ENCODE measurements at places on chromosomes 4 and X.

GRCh38 chr4:17546222-17546621, 30.8 kb upstream of the LAP3 start:
- DNase-seq, result no peak

GRCh38 chr4:13261486-13262257, 222.5 kb downstream of the RAB28 start:
- DNase-seq, result no peak

DNA sequence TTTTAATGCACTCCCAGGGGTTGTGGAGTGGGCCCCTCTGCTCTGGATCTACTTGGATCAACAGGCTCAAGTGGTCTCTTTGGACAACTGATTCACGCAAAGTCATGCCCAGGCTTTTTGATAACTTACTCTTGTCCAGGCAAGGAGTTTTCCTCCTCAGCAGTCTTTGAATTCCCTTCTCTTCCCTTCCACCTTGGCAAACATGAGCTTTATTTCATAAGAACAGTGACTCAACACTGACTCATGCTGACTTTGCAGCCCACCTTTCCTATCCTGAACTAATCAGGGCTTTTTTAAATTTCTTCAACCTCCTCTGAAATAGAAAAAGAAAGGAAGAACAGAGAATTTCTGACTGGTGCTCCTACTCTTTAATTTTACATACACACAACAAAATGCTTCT, 132.1 kb upstream of the LDB2 start:
- no peak for DNase-seq

DNA sequence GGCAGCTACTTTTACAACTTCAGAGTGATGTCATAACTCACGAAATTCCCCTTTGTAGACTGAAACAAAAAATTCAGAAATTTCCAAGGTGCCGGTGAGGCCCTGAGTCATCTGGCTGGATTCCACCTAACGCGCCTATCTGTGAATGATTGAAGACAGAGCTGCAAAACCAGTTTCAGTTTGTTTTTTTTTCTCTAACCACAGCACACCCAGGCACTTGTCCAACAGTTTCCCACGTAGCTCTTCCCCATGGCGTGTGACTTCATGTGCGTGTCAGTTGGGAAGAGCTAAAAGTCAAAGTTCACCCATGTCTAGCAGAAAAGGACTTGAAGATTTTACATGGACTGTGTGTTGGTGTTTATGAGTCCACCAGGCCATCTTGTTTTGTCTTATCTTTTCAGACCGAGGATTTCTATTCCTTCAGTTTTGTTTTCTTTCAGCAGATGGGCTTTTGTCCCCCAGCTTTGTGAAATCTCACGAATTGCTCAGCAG, 16.4 kb downstream of the TCEANC start:
- no peak for DNase-seq

GRCh38 chr4:154822775-154823174, 41.7 kb downstream of the RBM46 start:
- DNase-seq, result no peak

DNA sequence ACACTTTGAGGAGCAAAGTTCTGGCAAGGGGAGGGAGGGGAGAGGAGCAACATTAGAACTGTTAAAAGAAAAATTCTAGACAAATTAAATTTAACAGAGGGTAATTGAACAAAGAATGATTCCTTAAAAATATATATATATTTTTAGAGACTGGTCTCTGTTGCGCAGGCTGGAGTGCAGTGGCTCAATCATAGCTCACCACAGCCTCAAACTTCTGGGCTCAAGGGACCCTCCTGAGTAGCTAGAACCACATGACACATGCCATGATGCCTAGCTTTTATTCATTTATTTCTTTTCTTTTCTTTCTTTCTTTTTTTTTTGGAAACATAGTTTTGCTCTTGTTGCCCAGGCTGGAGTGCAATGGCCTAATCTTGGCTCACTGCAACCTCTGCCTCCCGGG, 19.1 kb upstream of the SPINK2 start:
- no peak for DNase-seq

DNA sequence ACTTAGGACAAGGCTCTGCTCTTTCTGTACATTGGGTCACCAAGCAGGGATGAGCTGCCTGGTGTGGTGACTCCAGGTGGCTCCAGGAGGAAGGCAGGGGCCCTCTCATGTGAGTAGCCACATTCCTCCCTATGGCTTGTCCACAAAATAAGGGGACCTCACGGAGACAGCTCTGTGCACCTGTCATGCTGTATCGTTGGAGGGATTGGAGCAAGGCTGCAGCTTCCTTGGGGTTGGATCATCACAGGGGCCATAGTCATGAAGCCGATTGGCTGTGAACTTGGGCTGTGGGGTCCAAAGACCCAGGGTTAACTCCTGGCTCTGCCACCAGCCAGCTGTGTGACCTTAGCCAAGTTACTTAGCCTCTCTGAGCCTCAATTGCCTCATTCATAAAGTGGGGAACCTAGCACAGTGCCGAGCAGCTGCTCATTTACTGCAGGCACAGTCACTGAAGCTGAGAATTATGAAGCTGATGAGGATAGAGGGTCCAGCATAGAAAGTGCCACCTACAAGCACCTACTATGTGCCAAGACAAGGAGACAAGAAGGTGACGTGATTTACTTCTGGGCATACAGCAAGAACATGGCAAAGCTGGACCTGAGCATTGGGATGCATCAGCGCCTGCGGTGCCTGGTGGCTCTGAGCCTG, 11.8 kb upstream of the KIAA0232 start:
- DNase-seq, result no peak

GRCh38 chr4:101417046-101417445, 69.7 kb upstream of the PPP3CA start:
- DNase-seq, result no peak

DNA sequence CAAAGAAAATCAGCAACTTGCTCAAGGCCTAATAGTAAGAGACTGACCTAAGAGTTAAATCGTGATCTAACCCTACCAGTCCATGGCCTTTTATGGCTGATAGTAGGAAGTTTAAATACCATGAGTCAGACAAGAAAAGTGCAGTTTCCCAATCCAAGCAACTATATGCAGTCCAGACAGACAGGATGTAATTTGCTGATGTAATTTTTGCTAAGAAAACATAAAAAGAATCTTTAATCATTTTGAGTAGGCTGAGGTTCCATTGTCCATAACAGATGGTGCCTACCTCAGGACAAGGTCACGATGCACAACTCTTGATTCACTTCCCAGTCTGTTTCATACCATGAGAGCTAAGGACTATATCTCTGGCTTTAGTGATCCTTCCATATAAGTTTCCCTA, 317.5 kb upstream of the GRIA3 start:
- no peak for DNase-seq

DNA sequence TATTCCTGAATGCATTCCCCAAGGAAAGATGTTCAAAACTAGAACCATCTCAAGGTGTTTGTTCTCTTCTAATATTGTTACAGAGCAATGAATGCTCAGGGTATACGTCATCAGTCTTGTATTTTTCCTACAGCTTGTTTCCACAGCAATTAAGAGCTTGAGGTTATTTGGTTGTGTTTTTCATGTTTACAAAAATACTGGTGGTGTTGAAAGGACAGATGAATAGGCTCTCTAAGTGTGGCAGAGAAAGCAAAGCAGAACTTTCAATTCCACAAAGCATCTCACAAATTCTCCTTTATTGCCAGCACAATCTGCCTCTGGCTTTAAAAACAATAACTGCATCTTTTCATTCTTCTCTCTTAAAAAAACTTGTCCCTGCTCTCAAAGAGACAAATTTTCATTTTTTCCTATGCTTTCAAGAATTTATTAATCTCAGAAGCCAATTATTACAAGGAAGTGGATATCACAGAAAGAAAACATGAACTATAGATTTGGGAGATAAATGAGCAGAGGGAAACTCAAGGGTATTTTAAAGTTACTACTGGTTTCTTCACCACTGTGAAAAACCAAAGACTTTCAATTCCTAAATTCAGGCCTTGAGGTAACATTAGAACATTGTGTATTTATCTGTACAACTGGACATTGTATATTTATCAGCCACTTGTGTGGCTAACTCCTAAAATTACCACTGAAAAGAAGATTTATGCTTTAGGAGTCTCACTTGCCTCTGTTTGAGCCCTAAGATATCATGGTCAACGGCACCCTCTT, 49.2 kb downstream of the DDX53 start:
- DNase-seq, result no peak

DNA sequence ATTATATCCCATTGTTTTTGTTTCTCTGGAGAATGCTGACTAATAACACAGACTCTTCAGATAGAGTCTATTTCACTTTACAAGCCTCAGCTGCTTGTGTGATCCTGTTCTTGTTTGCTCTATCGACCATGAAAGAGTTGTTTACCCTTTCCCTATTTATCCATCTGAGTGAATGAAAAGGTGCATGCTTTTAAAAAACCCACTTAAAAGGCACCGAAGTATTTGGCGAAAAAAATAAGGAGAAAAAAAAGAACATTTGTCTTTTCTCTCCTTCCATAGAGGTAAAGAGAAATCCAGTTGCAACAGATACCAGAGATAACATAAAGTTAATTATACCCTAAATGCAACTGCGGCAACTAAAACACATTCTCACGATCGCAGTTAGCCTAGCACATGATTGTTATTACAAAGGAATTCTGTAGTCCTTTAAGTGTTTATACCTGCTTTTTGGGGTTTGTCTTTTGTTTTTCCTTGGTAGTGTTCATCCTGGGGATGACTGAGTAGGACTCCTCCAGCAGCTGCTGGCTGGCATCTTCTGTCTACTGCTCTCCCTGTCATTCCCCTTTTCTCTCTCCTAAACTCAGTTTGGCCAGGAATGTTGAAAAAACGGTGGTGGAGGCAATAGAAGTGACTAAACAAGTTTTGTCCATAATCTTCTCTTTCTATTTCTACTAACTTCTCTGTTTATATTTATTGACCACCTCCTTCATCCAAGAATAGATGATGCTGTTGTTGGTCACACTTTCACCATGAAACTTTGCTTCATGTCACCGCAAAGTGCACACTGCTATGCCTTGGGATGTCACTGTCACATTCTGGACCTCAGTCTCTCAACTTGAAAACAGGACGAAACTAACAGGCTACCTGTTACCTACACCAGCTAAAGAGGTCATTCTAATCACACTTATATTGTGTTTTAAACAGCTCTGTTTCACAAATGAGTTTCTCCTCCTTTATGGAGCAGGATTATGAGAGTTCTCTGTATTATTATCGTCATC, 41.9 kb upstream of the FRAS1 start:
- no peak for DNase-seq

- DNase-seq, result no peak
These were observed 2.9 kb downstream of the CLOCK start for GRCh38 chr4:55543858-55544257.

DNA sequence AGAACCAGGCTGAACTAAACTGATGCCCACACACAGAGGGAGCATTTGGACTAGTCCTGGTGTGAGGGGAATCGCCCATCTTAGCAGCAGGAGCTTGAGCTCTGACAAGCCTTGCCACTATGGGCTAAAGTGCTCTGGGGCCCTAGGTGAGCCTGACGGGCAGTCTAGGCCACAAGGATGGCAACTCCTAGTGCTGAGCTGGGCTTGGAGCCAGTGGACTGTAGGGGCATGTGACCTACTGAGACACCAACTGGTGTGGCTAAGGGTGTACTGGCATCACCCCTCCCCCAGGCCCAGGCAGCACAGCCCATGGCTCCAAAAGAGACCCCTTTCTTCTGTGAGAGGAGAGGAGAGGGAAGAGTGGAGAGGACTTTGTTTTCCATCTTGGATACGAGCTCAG, 14.5 kb downstream of the CENPU start:
- no peak for DNase-seq

GRCh38 chr4:61468024-61468720, 268.0 kb downstream of the ADGRL3 start:
- DNase-seq, result no peak

- DNase-seq, result no peak
These were observed 654.7 kb upstream of the IGFBP7 start for GRCh38 chr4:57764856-57765255.

- DNase-seq, result no peak
These were observed 80.1 kb upstream of the MXRA5 start for GRCh38 chrX:3426552-3426951.

GRCh38 chr4:114780205-114780604, 181.6 kb downstream of the UGT8 start:
- DNase-seq, result no peak

GRCh38 chr4:81343046-81343445, 128.0 kb upstream of the PRKG2 start:
- no peak for DNase-seq

GRCh38 chrX:138745196-138745595, 33.7 kb upstream of the FGF13 start:
- peak; percentile 14 for DNase-seq

DNA sequence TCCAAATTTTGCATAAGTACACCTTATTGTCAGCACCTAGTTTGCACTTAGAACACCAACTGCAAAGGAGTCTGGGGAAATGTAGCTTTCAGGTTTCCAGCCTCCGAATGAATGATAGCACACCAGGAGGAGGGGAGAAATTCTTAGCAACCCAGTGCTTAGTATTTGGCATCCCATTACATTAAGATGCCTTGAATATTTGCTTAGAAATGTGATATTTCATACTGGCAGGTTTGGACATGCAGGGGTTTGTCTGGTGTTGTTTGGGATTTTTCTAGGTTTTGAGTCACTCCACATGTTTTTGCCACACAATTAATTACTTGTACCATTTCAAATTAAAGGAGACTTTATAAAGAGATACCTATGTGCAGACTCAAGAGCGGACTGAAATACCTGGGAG, 60.3 kb upstream of the CAMK2D start:
- no peak for DNase-seq

GRCh38 chrX:79369871-79370270, 2.7 kb upstream of the ITM2A start:
- no peak for DNase-seq

DNA sequence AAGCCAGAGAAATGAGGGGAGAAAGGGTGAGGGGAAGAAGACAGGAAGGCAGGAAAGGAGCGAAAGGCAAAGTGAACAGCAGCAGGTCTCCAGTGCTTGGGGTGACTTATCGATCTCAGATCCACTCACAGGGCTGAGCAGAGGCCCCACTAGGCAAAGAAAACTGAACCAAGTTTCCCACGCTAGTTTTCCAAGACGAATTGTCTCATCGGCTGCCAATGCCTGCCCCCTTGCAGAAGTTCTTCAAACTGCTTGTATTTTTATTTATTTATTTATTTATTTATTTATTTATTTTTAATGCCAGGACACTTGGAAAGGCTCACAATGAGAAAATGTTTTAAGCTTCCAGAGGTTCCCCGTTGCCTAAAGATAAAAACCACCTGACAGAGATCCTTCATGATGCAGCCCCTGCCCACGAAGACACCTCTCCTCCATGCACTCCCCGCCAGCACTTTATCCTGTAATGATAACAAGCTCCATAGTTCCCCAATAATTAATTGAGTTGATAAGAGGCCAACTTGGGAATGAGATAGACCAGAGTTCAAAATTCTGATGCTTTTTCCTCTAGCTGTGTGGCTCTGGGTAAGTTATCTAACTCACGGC, 43.2 kb downstream of the QDPR start:
- peak; percentile 44 for DNase-seq

- no peak for DNase-seq
These were observed 23.2 kb upstream of the SORCS2 start for GRCh38 chr4:7169134-7169533.

DNA sequence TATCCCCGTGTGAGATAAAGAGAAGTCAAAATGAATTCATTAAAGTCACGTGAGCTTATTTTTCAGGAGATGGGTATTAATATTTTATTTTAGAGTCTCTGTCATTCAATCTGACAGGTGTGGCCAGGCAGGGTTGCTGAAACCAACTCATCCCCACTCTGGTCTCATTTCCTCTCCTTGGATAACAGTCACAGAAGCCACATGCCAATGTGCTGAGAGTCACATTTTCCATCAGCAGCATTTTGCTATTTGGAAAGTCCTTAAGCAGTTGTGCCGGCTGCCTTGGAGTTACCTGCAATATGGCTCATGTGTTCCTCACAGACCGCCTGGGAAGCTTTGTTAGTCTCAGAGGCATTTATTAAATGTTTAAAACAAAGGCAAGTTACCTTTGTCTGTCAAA, 302.3 kb downstream of the DCHS2 start:
- DNase-seq, result no peak
